ENCODE measurements at places on chromosomes 5 and 9.

DNA sequence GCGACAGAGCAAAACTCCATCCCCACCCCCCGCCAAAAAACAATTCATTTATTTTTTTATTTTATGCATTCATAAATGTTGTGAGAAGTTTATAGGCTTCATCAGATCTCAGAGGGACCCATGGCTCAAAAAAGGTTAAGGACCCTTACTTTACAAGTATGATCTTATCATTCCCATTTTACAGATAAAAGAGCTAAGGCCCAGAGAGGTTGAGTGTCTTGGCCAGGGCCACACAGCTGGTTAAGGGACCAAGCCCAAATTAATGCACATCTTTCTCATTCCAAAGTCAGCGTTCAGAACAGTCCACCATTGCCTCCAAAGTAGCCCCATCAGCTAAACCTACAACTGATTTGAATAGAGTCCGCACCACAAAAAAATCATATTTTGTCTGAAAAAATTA, 67.8 kb downstream of the PPARGC1B start:
- no peak for DNase-seq

DNA sequence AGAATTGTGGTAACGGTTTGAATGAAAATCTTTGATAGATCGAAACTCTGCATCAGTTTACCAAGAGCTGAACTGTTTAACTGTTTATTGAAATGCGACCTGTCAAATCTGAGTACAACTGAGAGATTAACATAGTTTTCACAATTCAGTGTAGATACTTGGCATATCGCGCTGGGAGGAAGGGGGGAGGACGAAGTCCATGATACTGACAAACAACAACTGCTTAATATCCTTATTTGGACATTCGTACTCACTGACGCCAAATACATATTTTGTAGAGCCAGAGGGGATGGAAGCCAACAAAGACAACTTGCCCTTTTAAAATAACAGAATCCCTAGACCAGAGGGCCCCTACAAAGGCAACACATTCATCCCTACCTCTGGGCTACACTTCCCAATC, 93.2 kb downstream of the GLIS3 start:
- no peak for DNase-seq

DNA sequence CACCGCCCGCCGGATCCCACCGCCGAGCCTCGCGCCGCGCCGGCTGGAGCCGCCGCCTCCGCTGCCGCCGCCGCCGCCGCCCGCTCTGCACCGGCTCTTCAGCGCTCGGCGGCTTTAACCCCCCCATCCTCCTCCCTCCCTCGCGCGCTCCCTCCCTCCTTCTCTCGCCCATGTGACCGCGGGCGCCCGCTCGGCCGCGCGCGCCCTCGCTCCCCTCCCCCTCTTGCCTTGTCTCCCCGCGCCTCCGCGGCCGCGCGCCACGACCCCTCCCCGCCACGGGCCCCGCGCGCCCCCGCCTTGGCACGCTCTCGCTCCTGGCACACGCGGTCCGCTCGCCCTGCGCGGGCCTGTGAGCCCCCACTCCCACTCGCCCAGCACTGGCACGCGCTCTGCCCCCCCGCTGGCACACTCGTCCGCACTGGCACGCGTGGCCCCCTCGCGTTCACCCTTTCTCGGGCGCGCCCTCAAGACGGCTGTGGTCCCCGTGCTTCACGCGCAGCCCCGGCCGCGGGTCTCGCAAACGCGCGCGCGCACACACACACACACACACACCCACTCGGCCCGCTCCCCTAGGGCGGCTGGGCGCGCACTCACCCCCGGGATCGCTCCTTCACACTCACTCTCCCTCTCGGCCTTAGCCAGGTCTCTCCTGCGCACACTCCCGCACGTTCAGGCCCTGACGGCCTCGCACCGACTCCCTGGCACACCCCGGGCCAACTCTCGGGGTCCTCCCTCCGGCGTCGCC, at the start of gene CNTFR:
Gene CNTFR, minus strand, starts transcription at position 89 of the 745 bp plus-strand sequence. CDS start 20,743 bp downstream, outside the sequence.
- no peak for DNase-seq

DNA sequence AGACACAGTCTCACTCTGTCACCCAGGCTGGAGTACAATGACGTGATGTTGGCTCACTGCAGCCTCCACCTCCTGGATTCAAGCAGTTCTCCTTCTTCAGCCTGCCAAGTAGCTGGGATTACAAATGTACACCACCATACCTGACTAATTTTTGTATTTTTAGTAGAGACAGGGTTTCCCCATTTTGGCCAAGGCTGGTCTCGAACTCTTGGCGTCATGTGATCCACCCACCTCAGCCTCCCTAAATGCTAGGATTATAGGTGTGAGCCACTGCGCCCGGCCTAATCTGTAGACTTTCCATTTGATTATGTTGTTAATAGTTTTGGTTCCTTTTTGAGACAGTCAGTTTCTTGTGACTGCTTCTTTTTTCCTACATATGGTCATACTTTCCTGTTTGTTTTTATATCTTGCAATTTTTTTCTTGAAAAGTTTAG, 31.0 kb downstream of the MTREX start:
- no peak for DNase-seq

DNA sequence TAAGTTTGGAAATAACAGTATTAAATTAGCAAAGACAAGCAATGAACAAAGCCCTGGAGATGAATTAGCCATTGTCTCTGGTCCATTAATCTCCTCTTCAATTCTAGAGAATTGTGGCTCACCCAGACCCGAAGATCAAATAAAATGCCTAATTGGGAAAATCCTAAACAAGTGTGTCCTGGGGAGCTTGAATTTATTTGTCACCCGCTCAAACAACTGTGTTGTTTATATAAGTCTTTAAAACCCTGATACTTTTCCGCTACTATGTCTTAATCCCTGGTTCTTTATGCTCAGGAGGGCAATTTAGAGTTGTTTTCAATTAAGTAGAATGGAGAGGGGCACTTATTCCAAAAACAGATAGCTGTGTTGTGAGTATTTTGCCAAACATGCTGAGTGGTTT, 128.4 kb downstream of the ANXA1 start:
- no peak for DNase-seq

All from stimulated activated CD8-positive, alpha-beta memory T cell treated with anti-CD3 and anti-CD28 coated beads, Interleukin-7, amount 100 ng/mL, for 4 hours (primary cell).